ENCODE measurements at places on chromosomes 6 and 20.

DNA sequence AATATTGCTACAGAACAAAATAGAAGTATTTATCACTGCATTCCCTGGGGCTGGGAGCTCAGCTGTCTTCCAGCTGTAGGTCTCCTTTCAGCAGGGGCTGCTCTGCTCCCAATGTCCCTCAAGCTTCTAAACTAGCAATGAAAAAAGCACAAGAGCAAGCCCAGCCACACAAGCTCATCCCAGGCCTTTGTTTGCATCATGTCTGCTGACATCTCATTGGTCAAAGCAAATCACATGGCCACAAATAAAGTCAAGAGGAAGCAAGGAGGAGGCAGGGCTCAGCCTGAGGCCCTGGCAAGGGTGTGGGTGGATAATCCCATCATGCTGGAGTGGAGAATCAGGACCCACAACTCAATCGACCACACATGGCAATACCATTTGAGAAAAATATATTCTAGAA, 2.2 kb upstream of the BFSP1 start:
- no peak for DNase-seq

- DNase-seq: no peak
These were observed 17.8 kb upstream of the TAGAP start for GRCh38 chr6:159062564-159062945.

GRCh38 chr20:33624399-33624798, 37.7 kb upstream of the C20orf144 start:
- no peak for DNase-seq

DNA sequence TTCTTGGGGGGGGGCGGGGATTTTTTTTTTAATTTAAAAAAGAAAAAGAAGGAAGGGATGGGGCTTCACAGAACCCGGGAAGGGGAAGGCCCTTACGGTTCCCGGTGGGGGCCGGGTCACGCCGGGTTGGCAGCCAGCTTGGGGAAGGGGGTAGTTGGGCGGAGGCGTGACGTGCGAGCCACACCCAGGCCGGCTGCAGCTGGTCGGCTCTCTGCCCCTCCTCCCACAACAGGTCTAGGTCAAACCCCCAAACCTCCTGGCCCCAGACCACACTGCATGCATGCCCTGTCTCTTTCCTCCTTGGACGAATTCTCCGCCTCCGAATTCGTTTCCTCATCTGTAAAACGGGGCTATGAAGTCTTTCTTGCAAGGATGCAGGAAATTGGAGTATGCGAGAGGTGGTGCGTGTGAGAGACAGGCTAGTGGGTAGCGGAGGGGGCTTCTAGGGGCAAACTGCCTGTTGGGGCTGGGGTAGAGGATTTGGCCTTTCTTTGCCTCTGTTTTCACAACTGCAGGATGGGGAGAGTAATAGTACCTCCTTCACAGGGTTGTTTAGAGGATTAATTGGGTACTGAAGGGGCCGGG, 828 bp downstream of the HCK start:
- DNase-seq: peak; percentile 65

GRCh38 chr6:6057442-6058053, 50.8 kb upstream of the NRN1 start:
- DNase-seq: no peak

DNA sequence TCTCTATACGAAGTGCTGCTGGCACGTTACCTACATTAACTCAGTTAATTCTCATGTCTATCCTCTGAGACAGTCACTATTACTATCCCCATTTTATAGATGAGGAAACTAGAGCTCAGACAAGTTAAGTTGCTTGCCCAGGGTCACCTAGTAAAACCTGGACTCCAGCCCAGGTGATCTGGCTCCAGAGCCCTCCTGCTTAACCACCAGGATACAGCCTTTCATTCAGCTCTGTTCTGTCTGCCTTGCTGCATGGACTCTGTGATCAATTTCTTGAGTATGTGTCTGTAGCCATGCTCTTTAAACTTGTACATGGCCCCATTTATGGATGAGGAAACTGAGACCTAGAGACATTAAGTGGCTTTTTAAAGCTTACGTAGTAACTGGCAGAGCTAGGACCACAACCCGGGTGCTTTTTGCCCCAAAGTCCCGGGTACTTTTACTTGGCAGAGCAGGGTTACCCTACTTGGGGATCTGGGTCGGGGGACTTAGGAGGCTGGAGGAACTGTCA, 4.7 kb downstream of the CDKN1A start:
- DNase-seq: no peak

GRCh38 chr6:5730585-5731263, 276.0 kb downstream of the NRN1 start:
- DNase-seq: no peak

GRCh38 chr6:43129434-43130194, 41.5 kb upstream of the SRF start:
- no peak for DNase-seq

- DNase-seq: no peak
These were observed 265.5 kb downstream of the ZFAND3 start for GRCh38 chr6:38085031-38085430.

GRCh38 chr6:135583256-135583761, 85.8 kb upstream of the AHI1 start:
- no peak for DNase-seq

DNA sequence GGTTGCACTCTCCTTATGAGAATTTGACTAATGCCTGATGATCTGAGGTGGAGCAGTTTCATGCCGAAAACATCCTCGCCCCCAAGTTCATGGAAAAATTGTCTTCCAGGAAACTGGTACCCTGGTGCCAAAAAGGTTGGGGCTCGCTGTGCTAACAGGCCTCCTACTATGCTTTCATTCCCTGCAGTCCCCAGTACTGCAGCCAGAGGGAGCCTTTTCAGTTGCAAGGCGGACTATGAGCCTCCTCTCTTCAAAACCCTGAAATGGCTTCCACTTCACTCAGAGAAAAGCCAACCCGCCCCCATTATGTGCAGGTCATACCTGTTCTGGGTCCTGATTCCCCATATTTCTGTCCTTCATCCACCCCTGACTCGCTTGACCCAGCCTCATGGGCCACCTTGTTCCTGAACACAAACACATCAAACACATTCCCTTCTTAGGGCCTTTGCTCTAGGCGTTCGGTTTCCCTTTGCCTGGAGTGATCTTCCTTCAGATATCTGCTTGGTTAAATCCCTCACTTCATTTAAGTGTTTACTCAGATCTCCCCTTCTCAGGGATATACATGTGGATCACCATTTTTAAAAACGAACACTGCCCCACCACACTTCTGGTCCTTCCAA, 173.7 kb downstream of the PHACTR1 start:
- no peak for DNase-seq

DNA sequence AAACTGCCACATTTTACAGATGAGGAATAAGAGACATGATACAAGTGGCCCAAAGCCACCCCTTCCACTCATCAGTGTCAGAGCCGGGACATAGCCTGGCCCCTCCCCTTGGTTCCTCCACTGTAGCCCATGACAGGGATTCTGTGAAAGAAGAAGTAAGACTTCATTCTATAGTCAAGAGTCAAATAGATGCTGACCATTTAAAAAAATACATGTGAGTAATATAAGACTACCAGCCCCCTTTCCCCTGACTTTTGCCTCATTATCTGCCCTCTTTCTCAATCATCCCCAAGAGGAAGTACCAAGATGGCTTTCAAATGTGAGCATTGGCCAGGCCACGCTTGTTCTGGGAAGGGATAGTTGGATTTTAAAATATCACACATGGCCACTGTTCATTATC, 57.8 kb upstream of the TAB2 start:
- no peak for DNase-seq

- DNase-seq: peak; percentile 33
These were observed 20.7 kb upstream of the TRIM27 start for GRCh38 chr6:28944412-28944865.

All from activated B cell treated with CpG ODN at 0.5 μM for 24 hours (primary cell).